D341Med (cell line): ENCODE measurements at places on chromosomes 5 and 9.

DNA sequence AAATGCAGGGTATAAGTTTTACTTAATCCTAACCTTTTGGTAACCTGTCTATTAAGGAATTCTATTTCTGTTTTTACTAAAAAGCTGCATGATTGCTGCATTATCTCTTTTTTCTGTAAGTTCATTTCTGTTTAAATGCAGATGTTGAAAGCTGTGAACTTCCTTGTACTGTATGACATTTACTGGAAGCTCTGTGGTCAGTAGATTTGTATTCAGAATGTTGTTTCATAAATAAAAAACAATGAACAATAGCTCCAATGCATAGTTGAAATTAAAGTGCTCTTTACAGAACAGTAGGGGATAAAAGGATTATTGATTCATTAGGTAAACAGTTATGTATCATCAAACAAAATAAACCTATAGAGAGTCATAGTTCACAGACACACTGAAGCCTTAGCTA lies 46.5 kb upstream of the FKTN start:
- DNase-seq: no peak

DNA sequence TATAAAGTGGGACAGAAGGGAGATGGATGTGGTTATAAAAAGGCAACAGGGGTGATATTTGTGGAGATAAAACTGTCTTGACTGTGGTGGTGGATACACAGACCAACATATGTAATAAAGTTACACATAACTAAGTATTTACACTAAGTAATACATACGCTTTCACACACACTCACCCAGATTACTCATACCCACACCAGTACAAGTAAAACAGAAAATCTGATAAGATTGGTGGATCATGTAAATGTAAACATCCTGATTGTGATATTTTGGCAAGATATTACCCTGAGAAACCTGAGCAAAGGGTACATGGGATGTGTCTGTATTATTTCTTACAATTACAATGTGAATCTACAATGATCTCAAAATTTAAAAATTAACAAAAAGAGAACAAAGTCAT lies 53.3 kb upstream of the SLIT3 start:
- DNase-seq: no peak

GRCh38 chr5:77250021-77250420 lies 39.5 kb downstream of the PDE8B start:
- no peak for DNase-seq

GRCh38 chr9:88730780-88731179 lies 195.8 kb downstream of the NXNL2 start:
- DNase-seq: no peak

DNA sequence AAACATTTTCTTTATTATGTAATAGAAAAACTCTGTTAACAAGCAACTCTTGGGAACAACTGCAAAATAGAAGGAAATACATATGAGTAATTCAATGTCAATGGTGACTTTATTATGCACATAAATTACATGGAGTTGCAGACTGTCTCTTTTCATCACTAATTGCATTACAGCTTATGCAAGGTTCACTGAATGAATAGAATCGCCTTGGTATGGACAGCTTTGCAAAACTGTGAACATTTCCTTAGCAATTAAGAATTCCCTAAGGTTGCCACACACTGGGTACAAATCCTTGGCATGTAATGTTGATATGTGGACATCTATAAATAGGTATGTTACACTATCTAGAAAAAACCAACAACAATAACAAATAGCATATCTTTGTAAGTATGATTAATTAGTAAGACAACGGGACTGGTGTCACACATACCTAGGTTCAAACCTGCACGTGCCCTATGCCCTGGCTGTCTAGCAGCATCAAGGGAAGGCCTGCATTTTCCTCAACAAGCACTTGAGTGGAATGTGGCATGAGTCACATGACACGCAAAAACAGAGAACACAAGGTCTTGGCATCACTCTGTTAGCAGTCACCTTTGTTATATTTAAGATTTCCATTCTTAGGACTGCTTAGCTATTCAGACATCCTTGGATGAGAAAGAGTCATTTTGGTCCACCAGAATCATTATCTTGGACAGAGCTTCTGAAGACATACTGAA lies 263.9 kb downstream of the CTNND2 start:
- no peak for DNase-seq

DNA sequence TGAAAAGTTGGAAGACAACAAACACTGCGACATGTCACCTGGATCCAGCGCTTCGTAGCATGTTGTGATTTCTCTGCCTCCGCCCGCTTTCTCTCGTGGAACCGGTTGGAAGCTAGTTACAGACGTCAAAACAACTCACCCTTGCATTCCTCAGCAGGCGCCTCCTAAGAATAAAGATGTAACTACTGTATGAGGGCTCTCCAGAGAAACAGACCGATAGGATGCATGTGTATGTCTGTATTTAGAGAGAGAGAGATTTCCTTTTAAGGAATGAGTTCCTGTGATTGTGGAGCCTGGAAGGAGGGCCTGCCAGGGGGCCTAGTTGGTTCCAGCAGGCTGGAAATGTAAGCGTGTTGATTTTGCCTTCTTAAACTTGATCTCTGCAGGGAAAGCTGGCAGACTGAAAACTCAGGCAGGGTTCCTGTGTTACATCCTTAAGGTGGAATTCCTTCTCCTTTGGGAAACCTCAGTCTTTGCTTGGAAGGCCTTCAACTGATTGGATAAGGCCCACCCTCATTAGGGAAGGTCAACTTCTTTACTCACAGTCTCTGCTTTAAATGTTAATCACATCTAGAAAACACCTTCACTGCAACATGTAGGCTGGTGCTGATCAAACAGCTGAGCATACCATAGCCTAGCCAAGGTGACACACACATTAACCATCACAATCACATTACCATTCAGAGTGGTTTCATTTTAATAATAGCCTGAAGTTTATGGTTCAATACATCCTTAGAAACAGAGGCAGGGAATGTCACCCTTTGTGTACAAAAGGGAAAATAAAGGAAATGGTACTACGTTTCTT lies 163.8 kb downstream of the SYK start:
- DNase-seq: no peak

GRCh38 chr5:97422678-97423077 lies 239.6 kb upstream of the RIOK2 start:
- DNase-seq: no peak

GRCh38 chr5:133681896-133682295 lies 69.6 kb upstream of the FSTL4 start:
- DNase-seq: no peak

GRCh38 chr9:29966247-29966646 lies 2393.0 kb upstream of the C9orf72 start:
- DNase-seq: no peak

GRCh38 chr5:123085638-123086286 lies 3.3 kb upstream of the PRDM6 start:
- no peak for DNase-seq
